ENCODE measurements at places on chromosomes 6 and 20. TPM values are rescaled to one million over a fixed set of nuclear protein-coding genes. Genes with fewer than 3 reads are reported as not detected.

DNA sequence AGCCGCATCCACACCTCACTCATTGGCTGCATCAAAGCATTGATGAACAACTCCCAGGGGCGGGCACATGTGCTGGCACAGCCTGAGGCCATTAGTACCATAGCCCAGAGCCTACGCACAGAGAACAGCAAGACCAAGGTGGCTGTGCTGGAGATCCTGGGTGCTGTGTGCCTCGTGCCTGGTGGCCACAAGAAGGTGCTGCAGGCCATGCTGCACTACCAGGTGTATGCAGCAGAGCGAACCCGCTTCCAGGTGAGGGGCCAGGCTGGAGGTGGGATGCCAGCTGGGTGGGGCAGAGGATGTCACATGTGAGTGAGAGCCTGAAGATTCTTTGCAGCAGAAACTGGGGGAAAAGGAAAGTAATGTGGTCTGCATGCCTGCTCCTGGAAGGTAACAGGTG lies 66.7 kb downstream of the MOCS1 start:
- no peak for DNase-seq

KLHDC3 gene
- total RNA-seq = 57.3 TPM

- no peak for DNase-seq
These were observed 65.8 kb downstream of the PHACTR2 start for GRCh38 chr6:143743301-143744166.

CYP39A1 gene
- 4.1 TPM for total RNA-seq

SMLR1 gene
- total RNA-seq = not detected

PRSS16 gene
- total RNA-seq = 13.0 TPM

DNA sequence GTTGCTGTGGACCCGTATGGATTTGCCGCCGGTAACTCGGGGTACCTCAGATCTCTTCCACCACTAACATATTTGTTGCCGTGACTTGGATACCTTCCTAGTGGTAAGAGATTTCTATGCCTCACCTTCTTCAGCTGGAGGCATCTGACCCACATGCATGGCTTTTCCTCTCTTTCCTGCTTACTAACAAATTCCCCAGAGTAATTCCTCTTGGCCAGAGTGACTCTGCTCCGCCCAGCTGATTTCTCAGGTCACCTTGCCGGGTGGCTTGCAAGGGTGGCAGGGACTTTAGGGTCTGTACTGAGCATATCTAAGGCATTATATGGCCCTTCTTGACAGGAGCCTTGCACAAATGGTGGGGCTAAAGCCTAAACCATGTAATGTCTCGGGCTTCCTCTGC lies 38.2 kb downstream of the FAM184A start:
- no peak for DNase-seq

DNA sequence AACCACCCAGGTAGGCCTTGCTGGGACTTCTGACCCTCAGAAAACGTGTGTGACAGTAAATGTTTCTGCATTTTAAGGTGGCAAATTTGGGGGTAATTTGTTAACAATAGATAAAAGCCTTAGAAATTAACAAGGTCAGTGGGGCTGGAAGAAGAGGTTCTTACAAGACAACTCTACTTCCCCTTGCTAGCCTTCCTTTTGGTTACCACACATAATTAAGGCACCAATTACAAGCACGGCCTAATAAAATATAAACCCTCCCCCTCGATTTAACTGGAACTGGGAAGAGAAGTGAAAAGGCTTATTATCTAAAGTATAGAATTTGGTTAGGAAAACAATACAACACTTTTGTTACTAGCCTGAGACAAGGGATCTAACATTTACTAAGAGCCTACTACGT lies 38.8 kb downstream of the ELOVL5 start:
- no peak for DNase-seq
